ENCODE measurements at places on chromosomes 2 and 18.

DNA sequence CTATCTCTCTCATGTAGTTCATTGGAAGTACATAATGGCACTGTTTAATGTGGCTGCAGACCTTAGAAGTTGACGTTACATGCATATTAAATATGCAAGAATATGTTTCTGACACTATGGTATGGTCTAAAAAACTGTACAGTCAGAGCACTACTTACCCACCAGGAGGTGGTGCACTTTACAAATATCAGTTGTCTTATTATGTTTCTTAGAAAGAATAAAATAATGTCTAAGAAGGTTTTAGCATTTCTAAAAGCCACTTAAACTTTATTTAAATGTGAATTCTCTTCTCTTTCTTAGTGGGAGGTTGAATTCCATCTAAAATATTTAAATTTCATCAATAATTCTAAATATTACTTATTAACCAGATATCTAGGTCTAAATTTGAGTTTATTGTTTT lies 4.3 kb downstream of the TMEFF2 start:
- DNase-seq = no peak

DNA sequence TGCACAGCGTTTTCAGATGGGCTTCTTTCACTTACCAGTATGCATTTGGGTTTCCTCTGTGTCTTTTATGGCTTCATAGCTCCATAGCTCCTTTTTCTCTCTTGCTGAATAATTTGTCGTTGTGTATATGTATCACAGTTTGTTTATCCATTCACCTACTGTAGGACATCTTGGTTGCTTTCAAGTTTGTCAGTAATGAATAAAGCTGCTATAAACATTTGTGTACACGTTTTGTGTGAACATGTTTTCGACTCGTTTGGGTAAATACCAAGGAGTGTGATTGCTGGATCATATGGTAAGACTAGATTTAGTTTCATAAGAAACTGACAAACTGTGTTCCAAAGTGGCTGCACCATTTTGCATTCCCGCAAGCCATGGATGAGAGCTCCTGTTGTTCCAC lies 94.7 kb downstream of the FAM168B start:
- DNase-seq = no peak

GRCh38 chr2:71210292-71210691 lies 16.6 kb downstream of the PAIP2B start:
- no peak for DNase-seq

DNA sequence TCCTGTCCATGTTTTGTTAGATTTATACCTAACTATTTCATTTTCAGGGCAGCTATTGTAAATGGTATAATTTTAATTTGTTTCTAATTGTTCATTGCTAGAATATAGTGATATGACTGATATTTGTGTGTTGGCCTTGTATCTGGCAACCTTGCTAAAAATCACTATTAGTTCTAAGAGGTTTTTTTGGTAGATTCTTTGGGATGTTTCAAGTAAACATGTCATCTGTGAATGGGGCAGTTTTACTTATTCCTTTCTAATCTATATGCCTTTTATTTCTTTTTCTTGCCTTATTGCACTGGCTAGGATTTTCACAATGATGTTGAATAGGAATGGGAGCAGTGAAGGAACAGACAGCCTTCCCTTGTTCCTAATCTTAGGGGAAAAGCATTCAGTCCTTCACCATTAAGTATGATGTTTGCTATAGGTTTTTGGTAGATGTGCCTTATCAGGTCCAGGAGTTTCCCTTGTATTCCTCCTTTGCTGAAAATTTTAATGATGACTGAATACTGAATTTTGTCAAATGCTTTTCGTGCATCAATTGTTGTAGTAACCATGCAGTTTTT lies 41.7 kb downstream of the SNORC start:
- no peak for DNase-seq

- no peak for DNase-seq
Measured at GRCh38 chr2:63678085-63678484, 89.3 kb downstream of the MDH1 start.

DNA sequence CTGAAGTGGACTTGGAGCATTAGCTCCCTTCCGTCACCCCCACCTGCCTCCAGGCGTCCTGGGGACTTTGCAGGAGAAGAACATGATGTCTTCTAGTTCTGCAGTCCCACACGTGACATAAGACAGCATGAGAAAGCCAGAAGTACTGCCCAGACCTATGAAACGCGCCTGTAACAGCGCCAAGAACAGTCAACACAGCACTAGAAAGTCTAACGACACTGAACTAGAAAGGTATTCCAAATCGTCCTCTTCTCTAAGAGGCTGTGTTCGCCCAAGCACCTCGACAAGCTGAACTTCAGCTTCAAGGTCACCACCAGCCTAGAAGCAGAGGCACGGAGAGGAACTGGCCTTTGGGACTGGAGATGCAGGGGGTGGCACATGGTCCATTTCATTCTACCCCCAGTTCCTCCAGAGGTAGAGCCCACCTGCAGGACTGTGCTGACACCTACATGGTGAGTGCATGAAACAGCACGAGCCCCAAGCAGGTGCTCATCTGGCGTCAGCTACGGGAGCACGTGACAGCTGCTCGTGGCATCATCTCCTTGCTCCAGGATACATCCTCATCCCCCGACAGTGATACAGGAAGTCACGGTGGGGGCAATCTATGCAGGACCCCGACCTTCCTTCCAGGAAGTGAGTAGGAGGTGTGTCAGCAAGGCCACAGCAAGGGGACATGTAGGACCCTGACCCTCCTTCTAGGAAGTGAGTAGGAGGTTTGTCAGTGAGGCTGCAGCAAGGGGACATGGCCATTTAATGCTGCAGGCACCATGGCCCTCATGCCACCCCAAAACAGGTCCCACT lies 3.7 kb downstream of the HDAC4 start:
- no peak for DNase-seq

- no peak for DNase-seq
Measured at GRCh38 chr2:86368161-86368824, 30.9 kb upstream of the REEP1 start.

DNA sequence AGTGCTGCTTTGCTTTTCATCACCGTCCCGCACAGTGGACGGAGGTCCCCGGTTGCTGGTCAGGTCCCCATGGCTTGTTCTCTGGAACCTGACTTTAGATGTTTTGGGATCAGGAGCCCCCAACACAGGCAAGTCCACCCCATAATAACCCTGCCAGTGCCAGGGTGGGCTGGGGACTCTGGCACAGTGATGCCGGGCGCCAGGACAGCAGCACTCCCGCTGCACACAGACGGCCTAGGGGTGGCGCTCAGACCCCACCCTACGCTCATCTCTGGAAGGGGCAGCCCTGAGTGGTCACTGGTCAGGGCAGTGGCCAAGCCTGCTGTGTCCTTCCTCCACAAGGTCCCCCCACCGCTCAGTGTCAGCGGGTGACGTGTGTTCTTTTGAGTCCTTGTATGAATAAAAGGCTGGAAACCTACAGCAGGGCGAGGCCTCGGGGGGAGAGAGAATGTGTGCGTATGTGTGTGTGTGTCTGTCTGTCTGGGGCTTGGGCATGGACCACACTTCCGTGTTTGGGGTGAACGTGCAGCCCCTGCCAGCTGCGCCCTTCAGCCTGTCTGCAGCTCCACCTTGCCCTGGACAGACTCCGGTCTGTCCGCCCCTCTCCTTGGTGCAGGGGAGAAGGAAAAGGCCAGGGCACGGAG lies 32.3 kb downstream of the GPC1 start:
- no peak for DNase-seq

DNA sequence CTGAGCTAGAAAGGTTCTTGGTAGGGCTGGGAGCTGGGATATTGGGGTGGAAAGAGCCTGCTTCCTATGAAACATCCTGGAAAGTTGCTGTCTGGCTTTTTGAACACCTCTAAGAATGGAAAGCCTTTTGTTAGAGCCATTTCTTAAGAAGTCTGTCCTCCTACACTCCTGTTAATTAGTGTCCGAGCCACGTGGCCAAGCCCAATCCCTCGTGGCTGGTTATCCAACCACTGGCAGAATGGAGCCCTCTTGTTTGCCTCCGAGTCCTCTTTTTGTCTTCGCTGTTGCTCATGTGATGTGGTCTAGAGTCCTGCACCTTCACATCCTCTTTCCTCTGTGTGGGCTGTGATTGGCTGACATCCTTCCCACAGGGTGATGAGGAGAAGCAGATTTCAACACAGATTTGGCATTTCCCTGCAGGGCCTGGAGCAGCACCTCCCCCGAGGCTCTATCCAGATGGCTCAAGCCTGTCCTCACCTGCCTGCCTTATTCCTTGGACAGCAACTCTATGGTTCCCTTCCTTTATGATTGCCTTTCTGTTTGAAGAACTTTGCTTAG lies 8.2 kb upstream of the TOGARAM2 start:
- no peak for DNase-seq

- DNase-seq = no peak
Measured at GRCh38 chr2:30172627-30173026, 25.8 kb downstream of the YPEL5 start.

GRCh38 chr2:71008342-71008741 lies 13.7 kb upstream of the TEX261 start:
- no peak for DNase-seq

DNA sequence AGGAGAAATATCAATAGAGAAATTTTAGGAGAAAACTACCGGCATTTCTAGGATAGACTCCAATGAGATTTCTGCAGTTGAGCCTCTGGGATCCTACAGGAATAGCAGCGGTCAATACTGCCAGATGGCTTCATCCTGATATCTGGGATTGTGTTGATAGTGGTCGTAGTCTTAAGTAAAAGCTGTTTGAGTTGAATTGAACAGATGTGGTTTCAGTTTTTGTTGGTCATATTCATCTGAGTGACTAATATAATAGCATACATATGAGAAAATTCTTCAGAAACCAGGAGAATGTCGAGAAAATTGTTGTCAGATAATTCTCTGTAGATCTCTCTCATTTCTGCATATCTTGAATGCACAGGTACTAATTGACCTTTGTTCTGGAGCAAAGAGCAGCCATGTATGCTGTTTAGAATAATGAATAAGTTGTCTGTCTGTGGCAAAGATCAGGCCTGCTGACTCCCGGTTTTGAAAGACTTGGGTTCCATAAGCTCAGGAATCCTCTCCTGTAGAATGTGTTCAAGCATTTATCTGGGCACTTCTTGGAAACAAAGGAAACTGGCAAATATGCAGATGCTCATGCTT lies 288.1 kb downstream of the TMX3 start:
- DNase-seq = no peak

DNA sequence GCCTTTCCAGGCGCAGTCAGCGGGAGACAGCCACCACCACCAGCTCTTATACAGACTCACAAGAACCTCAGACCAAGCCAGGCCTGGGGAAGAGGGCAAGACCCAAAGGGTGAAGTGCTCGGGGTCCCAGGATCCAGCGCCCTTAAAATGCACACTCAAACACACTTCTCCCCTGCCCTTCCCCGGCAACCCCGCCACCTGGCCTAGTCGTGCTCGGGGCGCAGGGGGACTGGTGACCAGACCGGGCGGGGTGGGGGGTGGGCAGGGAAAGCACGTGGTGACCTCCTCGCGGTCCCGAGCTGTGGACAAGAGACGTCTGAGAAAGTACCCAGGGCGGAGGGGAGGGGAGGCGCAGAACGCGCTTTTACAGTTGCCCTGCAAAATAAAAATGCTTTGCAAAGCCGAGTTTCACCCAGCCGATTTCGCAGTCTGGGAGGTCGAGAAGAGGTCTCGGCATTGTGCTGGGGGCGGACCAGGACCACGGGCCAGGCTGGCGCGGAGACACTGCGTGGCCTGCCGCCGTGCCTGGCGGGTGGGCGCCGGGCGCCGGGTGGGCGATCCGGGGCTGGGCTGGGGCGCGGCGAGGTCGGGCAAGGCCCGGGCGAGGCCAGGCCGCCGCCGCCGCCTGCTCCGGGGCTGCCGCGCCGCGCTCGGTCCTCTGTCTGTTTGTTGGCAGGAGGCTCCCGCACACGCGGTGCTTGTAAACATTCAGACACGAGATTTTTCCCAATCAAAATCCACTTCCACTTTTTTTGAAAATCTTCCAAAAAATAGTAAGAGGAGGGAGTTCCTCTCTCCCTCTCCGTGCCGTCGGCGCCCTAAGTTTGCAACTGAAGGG lies 2.0 kb downstream of the BCL11A start:
- no peak for DNase-seq

All from stimulated activated CD8-positive, alpha-beta memory T cell treated with anti-CD3 and anti-CD28 coated beads, Interleukin-7, amount 100 ng/mL, for 1 hour (primary cell).